ENCODE measurements at places on chromosomes 2 and 18.
A peak's percentile ranks its signal among the peaks of the same experiment; 100 is the strongest.

DNA sequence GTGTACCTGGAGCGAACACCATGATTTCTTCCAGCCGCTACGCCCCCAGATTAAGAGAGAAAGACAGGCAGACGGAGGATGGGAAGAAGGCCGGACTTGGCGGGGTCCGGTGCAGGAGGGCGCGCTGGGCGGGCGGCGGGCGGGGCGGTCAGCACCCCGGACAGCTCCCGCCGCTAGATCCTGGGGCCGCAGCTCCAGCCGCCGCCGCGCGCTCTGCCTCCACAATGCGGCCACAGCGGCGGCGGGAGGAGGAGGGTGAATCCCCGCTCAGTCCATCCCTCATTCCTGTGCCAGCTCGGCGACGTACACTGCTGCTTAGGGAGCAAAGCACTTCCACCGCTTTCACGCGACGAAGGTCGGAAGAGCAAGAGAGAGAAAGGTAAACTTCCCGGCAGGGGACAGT, at the start of gene AKAIN1:
AKAIN1 (minus strand) TSS at position 226 of the 403 bp plus-strand sequence; CDS start at position 22, 204 bp downstream.
- peaks cover 22% of the 10 kb centered on the region for H3K36me3 ChIP-seq
- H3K4me1 ChIP-seq, result peaks cover 2% of the 10 kb centered on the region
- DNase-seq, result no peak
- peak within 1 kb of the TSS; percentile 56 for H3K4me3 ChIP-seq

DNA sequence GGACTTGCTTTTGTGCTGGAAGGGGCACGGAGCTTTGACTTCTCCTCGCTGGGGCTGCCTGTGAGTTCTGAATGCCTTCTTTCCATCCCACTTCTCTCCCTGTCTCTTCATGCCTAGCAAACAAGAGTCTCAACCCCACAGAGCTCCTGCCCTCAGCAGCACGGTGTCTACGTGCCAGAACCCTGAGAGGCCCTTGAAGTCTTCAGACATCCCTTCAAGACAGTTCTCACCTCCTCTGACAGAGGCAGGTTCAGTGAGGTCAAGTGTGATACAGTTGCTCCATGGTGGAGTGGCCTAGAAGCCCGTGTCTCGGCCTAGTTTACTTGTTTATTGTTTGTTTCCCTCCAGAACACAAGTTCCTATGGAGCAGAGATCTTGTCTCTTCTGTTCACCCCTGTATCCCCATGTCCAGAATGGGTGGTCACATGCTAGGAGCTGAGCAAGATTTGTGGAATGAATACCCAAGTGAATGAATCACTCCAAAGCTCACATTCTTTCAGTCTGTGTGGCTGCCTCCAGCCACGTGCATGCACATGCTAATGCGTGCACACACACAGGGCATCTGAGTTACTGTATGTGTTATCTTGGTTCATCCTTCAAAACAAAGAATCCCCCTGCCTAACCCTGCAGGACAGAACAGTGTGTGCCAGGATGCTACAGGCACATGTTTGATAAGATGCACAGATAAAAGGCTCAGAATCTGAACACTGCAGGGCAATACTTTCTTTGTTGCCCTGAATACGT, 391.6 kb downstream of the NBAS start:
- peaks cover 37% of the 10 kb centered on the region for H3K36me3 ChIP-seq
- no peak overlapping the region for H3K27ac ChIP-seq
- no peak overlapping the region for H3K4me3 ChIP-seq
- no peaks in the 10 kb centered on the region for H3K27me3 ChIP-seq
- no peak for DNase-seq
- H3K4me1 ChIP-seq, result no peaks in the 10 kb centered on the region

DNA sequence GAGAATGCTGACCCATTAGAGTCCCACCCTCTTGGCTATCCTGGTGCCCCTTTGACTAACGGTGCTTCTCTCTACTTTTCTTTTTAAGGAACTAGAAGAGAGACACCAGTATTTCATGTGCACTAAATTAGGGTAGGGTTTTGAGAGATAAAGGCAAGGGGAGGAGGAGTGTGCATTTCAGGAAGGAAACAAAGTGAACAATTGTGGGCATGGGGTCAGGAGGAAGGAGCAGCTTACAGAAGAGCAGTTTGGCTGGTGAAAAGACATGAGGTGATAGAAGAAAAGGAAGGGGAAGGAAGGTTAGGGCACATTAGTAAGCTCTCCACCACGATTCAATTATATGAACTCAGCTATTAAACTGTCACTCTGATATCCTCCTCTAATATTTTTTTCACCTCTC, 105.8 kb upstream of the CTAGE1 start:
- DNase-seq, result no peak
- H3K4me3 ChIP-seq, result no peak overlapping the region
- H3K4me1 ChIP-seq, result no peaks in the 10 kb centered on the region
- no peak overlapping the region for H3K27ac ChIP-seq

- DNase-seq, result no peak
- H3K4me1 ChIP-seq, result no peaks in the 10 kb centered on the region
- H3K27ac ChIP-seq, result no peak overlapping the region
- H3K27me3 ChIP-seq, result peaks cover 73% of the 10 kb centered on the region
- H3K36me3 ChIP-seq, result no peaks in the 10 kb centered on the region
These were observed 49.1 kb downstream of the KCNIP3 start for GRCh38 chr2:95346231-95346737.

DNA sequence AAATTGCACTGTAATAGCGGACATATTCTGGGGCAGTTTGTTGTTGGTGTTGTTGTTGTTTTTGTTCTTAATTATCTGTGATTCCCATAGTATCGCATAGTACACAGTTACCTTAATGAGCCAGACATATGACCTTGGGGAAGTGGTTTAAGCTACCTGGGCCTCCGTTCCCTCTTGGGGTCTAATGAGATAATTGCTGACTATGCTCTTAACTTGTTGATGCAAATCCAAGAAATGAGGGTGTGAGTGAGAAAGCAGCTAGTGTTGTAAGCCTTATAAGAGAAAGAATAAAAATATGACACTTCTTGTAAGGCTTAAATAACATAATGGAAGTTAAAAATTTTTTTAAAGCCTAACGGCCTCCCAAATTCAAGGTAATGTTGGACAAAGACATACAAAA, 7.1 kb downstream of the NMI start:
- no peak overlapping the region for H3K27ac ChIP-seq
- no peak overlapping the region for H3K4me3 ChIP-seq
- no peak for DNase-seq
- no peaks in the 10 kb centered on the region for H3K27me3 ChIP-seq

DNA sequence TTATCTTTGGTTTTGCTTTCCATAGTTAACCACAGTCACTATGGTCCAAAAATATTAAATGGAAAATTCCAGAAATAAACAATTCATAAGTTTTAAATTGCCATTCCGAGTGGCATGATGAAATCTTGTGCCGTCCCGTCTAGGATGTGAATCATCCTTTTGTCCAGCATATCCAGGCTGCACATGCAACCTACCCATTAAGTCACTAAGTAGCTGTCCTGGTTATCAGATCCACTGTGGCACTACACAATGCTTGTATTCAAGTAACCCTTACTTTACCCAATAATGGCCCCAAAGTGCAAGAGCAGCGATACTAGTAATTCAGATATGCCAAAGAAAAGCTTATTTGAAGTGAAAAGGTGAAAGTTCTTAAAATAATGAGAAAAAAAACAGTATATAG, 10.7 kb downstream of the USP34 start:
- peaks cover 93% of the 10 kb centered on the region for H3K4me1 ChIP-seq
- no peak overlapping the region for H3K27ac ChIP-seq
- H3K4me3 ChIP-seq, result no peak overlapping the region
- DNase-seq, result no peak
- no peaks in the 10 kb centered on the region for H3K27me3 ChIP-seq
- no peaks in the 10 kb centered on the region for H3K36me3 ChIP-seq

DNA sequence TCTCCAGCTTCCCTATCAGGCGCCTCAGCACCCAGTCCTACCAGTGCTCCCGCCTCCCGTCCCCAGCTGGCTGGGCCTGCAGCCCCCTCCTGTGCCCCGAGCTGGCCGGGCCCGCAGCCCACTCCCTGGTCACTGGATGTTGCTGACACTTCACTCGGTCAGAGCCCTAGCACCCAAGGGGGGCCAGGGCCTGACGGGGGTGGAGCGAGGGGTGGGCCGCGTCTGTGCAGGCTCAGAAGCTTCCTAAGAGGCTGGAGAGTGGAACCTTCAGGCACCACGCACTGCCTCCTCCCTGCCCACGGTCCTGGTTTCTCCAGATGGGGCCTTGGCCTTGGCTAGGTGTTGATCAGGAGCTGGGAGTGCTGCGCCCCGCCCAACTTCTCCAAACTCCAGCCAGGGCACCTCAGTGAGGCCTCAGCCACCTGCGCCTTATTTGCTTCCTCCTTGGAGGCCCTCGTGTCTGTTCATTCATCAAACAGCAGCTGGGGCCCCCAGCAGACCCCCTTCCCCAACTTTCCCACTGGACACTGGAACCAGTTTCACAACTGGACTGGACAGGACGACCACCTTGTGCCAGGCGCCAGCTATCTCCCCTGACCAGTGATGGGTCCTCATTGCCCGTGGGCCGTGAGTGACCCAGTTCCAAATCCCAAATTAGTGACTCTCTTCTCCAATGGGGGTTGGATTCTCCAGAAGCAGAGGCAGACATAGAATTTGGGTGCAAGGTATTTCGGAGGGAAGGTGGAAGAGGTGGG, 16.7 kb downstream of the CAPN10 start:
- no peaks in the 10 kb centered on the region for H3K27me3 ChIP-seq
- no peak for DNase-seq
- no peaks in the 10 kb centered on the region for H3K4me1 ChIP-seq
- no peak overlapping the region for H3K27ac ChIP-seq

GRCh38 chr18:69158944-69159343, 241.7 kb upstream of the DOK6 start:
- H3K4me3 ChIP-seq, result no peak overlapping the region
- no peak for DNase-seq
- H3K27me3 ChIP-seq, result no peaks in the 10 kb centered on the region
- no peaks in the 10 kb centered on the region for H3K36me3 ChIP-seq
- H3K27ac ChIP-seq, result no peak overlapping the region
- no peaks in the 10 kb centered on the region for H3K4me1 ChIP-seq

All from naive B cell (primary cell).